ENCODE measurements at places on chromosomes 7 and 10.

DNA sequence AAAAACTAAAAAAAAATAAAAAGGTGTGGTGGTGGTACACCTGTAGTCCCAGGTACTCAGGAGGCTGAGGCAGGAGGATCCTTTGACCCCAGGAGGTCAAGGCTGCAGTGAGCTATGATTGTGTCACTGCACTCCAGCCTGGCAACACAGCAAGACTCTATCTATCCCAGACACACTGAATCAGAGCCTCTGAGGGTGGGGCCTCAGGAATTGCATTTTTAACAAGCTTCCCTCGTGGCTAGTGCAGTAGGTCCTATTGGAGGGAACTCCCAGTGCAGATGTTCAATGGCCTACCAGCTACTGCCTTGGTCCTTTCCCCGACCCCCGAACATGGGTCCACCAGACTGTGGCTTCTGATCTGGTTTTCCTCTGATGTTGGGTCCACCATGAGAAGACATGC lies 14.9 kb downstream of the STRA8 start:
- no peak for DNase-seq

DNA sequence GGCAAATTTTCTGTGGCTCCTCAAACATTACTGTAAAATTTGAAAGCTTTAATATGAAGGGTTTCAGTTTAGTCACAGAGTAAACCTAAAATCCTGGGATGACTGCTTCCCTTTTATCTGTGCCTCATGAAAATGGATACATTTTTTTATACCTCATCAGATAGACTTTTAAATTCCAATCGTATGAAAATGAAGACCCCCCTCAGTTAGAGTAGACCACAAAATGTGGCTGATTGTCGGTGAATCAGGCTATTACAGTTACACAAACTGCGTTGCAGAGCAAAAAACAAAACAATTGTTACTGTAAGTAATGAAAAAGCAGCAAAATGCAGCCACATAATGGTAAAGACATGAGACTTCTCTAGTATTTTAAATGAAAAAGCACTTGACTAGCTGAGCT lies 296.2 kb downstream of the CNTNAP2 start:
- DNase-seq = no peak

DNA sequence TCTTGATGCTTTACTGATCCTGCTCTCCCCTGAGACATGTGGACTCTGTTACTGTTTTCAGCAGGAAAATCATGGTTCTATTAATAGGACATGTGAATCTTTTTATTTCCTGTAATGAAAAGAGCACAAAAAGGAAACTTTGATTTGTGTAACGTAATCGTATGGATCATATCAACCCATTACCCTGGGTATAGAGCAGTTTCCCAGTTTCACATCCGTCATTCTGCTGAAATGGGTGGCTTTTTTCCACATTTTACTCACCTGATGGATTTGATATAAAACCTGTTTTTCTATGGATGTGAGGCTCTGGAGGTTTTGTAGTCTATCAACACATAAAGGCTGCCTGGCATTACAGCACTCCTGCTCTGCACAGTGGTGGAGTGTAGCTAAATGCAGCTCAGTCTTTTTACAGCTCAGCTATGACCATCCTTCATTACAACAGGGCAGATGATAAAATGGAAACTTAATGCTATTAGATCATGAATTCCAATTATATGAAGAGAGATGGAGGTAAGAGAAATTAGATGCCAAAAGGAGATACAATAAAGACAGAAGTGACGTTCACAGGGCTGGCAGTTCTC lies 486.3 kb upstream of the C7orf33 start:
- DNase-seq = no peak

DNA sequence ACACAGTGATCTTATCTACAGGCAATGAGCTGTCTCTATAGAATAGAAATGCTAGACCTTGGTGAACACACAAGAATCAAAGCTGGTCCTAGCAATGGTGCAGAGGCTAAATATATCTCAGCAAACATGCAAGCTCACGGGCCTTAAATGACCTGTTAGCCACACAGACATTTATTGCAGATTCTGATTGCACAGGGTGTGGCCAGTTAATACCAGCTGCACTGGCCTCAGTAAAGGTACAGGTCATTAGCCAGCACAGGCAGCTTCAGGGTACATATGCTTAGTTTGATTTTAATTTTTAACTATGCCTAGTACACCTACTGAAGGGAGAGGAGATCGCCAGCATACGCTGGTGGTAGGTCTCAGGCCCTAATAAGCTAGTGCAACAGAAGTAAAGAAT lies 265.4 kb upstream of the DGKB start:
- no peak for DNase-seq

GRCh38 chr7:151851782-151852181 lies 25.1 kb downstream of the PRKAG2 start:
- DNase-seq = no peak

- DNase-seq = no peak
Observed at GRCh38 chr10:91474009-91474408, 63.9 kb downstream of the HECTD2 start.

GRCh38 chr7:152016947-152017346 lies 8.5 kb upstream of the GALNT11 start:
- no peak for DNase-seq

DNA sequence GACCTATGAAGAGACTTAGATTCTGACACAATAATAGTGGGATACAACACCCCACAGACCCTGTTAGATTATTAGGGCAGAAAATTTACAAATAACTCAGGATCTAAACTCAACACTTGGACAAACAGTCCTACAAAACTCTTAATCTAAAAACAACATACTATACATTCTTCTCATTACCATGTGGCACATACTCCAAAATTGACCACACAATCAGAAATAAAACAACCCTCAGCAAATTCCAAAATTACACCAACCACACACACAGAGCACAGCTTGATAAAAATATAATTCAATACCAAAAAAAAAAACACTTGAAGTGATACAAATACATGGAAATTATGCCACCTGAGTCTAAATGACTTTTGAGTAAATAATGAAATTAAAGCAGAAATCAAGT lies 7.8 kb downstream of the ZNF680 start:
- DNase-seq = no peak

DNA sequence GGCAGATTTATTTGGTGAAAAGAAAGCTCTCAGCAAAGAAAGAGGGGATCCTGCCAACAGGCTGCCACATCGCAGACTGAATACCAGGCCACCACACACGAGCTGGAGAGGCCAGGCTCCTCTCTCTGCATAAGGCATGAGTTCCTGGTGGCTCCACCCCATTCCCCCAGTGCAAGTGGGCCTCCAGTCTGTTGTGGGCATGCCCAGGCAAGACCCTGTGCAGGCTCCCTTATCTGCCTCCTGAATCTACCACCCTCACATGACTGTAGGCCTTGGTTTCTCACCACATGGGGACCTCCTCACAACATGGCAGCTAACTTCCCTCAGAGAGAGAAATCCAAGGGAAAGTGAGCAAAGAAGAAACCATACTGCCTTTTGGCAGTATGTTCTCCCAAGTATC lies 26.7 kb upstream of the CUL1 start:
- DNase-seq = no peak

GRCh38 chr7:135782377-135782776 lies 33.8 kb upstream of the FAM180A start:
- no peak for DNase-seq

GRCh38 chr7:90067171-90067570 lies 87.1 kb upstream of the STEAP1 start:
- DNase-seq = no peak

DNA sequence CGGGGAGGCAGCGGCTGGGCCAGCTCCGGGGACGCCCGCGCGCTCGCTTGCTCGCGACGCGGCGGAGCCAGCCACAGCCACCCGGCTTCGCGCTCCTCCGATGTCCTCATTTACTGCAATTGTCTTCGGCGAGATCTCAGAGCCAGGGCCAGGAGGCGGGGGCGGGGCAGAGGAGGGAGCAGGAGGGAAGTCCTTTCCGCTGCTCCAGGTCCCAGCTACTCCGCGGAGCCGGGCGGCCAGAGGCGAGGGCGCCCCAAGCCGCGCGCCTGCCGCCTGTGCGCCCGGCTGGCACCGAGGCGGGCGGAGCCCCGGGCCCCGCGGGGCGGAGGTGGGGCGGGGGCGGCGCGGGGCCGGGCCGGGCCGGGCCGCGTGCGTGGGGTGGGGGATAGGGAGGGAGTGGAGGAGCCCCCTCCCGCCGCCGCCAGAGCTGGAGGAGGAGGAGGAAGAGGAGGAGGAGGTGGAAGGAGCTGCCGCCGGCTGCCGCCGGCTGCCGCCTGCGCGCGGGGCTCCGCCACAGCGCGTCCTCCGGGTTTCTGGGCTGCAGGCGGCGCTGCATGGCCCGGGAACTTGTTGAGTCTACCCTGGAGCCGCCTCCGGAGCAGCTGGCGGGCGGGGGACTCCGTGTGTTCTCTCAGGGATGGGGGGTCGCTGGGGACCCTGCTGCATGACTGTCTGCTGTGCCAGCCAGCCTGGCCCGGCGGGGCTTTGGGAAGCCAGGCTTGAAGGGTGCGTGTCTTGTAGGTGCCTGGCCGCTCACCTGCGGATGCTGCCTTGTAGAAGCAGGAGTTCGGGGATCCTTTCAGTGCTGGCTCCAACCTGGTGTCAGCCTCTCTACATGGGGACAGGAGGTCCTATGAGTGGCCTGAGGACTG lies at the start of gene INSYN2A:
TSS of gene INSYN2A (minus strand) at position 310 of the 872 bp plus-strand sequence. CDS start 20,196 bp downstream, outside the sequence.
- DNase-seq = no peak

Measured in pulmonary artery endothelial cell (primary cell).